ENCODE measurements at places on chromosomes 2 and 18.

DNA sequence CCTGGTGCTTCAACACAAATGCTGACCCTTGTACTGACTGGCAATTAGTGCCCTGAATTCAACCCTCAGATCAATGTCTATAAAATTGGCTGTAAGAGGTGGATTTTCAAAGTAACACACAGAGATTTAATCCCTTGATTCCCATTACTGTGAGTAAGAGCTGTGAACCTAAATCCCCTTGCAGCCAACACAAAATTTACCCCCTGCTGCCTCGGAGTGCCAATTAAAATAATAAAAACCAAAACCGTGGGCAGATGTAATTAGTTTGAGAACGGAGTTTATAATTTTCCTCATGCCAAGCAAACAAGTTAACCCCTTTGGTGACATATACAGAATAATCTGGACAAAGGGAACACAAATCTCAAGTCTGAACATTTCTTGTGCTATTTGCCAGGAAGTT, 55.8 kb upstream of the REV1 start:
- no peak for DNase-seq

GRCh38 chr2:5686068-5686467, 6.1 kb upstream of the SOX11 start:
- DNase-seq, result no peak

DNA sequence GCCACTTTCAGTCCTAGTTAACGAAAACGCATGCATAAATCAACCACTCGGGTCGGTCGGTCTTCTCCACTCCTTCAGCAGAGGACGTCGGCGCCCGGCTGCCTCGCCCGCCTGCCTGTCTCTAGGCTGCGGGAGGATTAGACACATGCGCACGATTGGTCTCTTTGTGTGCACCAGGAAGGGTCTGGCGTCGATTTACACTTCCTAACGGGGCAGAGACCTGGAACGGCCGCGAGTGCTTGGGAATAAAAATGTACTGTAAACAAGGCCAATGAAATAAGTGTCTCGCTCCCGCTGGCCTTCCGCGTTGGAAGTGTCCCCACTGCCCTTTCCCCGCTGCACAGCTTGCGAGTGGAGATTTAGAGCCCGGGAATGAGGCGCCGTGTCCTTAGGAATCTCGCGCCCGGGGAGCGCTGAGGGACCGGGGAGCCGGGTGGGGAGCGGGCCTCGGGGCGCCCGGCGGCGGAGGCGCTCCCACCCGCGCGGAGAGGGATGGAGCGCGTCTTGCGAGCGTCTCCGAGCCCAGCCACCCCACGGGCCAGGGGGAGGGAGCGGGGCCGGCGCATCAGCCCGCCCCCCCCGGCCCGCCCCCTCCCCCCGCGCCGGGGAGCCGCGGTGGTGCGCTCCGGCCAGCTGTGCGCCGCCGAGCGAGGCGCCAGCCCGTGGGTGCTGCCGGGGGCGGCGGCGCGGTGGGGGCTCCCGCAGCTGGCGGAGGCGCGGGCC, at the start of gene DOK6:
TSS of gene DOK6 (plus strand) at position 636 of the 723 bp plus-strand sequence.
- peak; percentile 69 for DNase-seq

DNA sequence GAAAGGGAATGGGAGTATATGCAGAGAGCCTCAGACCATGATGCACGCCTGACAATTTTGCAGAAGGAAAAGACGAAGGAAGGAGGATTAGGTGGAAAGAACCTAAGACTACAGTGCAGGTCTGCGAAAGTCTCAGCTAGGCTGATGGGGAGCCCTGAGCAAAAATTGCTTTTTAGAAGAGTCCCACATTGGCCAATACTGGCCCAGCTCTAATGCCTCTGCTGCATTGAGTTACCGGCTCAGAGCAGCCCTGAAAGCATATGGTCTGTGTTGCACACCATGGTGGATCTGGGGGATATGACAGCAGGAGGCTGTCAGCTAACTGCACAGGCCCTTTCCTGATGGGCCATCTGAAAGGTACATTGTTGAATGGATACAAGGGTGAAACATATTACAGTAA, 48.3 kb upstream of the CAVIN2 start:
- no peak for DNase-seq

GRCh38 chr2:28477645-28478044, 18.2 kb upstream of the PLB1 start:
- no peak for DNase-seq

DNA sequence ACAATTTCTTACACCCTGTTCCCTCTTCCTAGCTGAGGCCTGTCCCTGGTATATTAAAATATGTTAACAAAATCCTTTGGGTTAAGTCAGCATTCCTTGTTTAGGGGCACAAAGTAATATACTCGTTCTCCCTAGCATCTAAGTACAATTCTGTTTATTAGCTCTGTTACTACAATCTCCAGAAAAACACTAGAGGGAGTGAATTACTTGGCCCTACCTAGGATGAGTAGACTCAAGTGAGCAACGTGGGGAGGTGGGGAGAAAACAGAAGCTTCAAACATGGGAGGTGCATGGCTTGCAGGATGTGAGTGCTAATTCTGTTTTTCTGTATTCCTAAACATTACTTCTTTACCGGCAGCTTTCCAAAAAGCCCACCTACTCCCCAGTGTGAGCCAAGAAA, 89.7 kb downstream of the FSIP2 start:
- DNase-seq, result no peak

DNA sequence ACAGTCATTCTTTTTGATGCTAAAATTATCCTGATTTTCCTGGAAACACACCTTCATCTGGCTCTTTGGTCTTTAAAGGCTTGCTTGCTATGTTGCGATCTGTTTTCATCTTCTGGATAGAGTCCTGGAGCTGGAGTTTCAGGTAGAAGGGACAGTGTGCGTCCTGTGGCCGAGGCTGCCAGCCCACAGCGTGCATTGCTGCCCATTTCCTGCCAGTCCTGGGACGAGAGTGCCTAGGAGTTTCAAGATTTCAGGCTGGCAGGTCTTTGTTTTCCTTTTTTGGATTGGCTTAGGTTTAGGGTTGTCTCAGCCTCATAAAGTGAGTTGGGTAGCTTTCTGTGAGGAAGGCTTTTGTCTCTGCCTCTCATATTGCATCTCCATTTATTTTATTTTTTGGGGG, 14.5 kb downstream of the DGKD start:
- DNase-seq, result no peak

GRCh38 chr2:227813229-227813561, 447 bp upstream of the CCL20 start:
- DNase-seq, result no peak

GRCh38 chr2:28930205-28930604, 35.7 kb downstream of the WDR43 start:
- DNase-seq, result no peak

- DNase-seq, result no peak
These were observed 66.7 kb downstream of the BIRC6 start for GRCh38 chr2:32423536-32423935.

DNA sequence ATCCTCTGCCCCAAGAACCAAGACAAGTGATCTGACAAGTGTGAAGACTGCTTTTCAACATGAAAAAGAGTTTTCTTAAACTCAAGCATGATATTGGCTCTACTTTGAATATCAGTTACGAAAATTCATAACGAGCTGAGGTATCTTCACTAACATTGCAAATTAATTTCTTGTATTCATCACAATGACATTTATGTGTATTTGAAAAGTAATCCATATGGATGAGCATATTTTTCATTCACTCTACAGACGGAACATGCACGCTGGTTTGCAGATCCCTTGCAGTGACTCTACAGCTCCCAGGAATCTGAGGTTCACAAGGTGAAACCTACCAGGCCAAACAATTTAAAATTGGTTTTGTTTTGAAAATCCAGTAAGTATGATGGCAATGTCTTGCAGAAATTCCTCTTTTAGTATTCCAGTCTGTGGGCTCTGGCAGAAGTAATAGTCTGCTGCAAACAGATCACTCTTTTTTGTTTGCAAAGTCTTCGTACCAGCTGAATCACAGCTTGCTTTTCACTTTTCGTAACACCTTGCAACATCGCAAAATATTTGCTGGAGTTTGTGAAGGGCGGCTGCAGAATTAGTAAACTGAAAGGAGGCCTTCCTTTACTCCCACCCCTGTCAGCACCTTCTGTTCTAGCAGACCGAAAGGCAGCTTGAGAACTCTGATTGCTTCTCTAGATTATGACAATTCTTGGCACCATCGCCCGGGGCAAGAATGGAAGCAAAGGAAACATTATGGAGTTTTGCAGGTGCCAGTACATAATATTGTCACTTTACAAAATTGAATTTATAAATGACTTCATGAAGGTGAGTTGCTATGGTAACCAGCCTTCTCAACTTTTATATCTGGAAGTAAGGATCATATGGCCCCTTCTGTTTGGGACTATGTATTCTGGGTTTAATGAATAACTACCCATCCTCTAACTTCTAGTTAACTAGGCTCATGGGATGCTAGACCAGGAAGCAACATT, 168.7 kb downstream of the TMEM247 start:
- DNase-seq, result no peak
